ENCODE measurements at places on chromosomes 5 and 9. TPM values are rescaled to one million over a fixed set of nuclear protein-coding genes. Genes with fewer than 3 reads are reported as not detected.
A peak's percentile ranks its signal among the peaks of the same experiment; 100 is the strongest.

BSPRY gene
- 0.48 TPM for total RNA-seq

DOCK2 gene
- 31.5 TPM for total RNA-seq

HDAC3 gene
- total RNA-seq: 54.3 TPM

AQP7 gene
- total RNA-seq: 2.7 TPM

DNAJC18 gene
- 26.4 TPM for total RNA-seq

ACTBL2 gene
- total RNA-seq: not detected

BAAT gene
- total RNA-seq: not detected

PCDHB16 gene
- 7.4 TPM for total RNA-seq

DNA sequence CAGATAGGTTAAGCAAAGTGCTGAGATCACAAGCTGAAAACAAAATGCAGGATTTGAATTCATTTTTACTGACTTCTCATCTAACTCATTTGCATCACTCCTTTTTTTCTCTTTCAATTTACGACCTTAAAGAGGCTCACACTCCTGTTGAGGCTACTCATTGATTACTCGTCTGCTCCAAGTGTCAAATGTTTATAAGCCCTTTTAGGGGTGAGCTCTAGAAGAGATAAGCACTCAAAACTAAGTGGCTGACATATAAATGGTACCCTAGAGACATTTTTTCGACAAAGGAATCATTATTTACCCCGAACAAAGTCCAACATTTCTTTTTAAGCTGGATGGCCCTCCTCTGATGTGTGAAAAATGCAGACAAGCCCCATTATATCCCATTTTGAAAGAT, 483.1 kb downstream of the MAT2B start:
- no peaks in the 10 kb centered on the region for H3K27me3 ChIP-seq
- DNase-seq: no peak
- no peak overlapping the region for H3K4me3 ChIP-seq
- H3K27ac ChIP-seq: no peak overlapping the region
- H3K36me3 ChIP-seq: no peaks in the 10 kb centered on the region

DNA sequence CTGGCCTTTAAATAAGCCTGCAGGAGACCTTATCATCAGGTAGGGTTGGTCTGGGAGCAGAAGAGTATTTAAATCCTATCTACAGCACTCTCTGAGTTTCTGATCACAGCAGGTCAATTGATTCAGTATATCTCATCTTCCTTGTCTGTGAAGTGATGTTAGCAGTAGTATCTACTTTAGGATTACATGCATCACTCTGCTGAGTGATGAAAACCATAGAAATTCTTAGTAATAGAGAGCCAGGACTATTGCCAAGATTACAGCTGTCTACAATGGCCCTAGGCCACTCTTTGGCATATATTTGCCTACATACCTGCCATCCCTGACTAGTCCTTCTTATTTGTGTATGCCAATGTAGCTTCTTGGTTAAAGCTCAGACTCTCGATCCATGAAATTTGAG, 183.8 kb downstream of the ASTN2 start:
- H3K27ac ChIP-seq: no peak overlapping the region
- H3K27me3 ChIP-seq: no peaks in the 10 kb centered on the region
- no peak overlapping the region for H3K4me3 ChIP-seq

- H3K36me3 ChIP-seq: no peaks in the 10 kb centered on the region
- H3K27me3 ChIP-seq: no peaks in the 10 kb centered on the region
- no peak overlapping the region for H3K4me3 ChIP-seq
- no peak for DNase-seq
- no peak overlapping the region for H3K27ac ChIP-seq
Measured at GRCh38 chr5:91024206-91024605, 358.9 kb downstream of the ARRDC3 start.

DNA sequence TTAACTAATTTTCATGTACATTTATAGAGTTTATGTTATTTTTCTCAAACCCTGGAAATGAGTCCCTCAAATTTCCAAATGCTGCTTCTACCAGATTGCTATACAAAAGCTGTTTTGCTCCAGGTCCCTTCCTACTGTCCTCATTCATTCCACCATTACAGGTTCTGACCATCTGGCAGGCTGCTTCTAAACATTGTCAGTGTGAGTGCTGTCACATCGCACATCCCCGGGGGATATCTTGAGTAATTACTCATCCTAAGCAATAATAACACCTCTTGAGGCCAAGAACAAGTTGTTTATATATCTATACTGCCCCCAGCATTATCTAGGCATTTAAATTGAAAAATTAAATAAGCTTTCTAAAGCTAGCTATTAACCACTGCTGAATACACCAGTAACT, 1675.3 kb upstream of the CDH6 start:
- no peaks in the 10 kb centered on the region for H3K27me3 ChIP-seq
- H3K4me3 ChIP-seq: no peak overlapping the region
- no peaks in the 10 kb centered on the region for H3K36me3 ChIP-seq

- H3K4me3 ChIP-seq: no peak overlapping the region
- no peak overlapping the region for H3K27ac ChIP-seq
- H3K36me3 ChIP-seq: no peaks in the 10 kb centered on the region
- DNase-seq: no peak
- H3K27me3 ChIP-seq: no peaks in the 10 kb centered on the region
Measured at GRCh38 chr5:99449786-99450185, 521.0 kb upstream of the CHD1 start.

GRCh38 chr9:4828761-4829160, 36.0 kb downstream of the RCL1 start:
- H3K27me3 ChIP-seq: no peaks in the 10 kb centered on the region
- peaks cover 7% of the 10 kb centered on the region for H3K4me1 ChIP-seq
- no peak overlapping the region for H3K4me3 ChIP-seq
- DNase-seq: no peak
- peaks cover 2% of the 10 kb centered on the region for H3K36me3 ChIP-seq

- no peak overlapping the region for H3K4me3 ChIP-seq
- peaks cover 4% of the 10 kb centered on the region for H3K4me1 ChIP-seq
- peak overlapping the region; percentile 48 for H3K27ac ChIP-seq
- no peak for DNase-seq
- H3K36me3 ChIP-seq: no peaks in the 10 kb centered on the region
Measured at GRCh38 chr9:130181678-130182380, 9.6 kb downstream of the NCS1 start.

DNA sequence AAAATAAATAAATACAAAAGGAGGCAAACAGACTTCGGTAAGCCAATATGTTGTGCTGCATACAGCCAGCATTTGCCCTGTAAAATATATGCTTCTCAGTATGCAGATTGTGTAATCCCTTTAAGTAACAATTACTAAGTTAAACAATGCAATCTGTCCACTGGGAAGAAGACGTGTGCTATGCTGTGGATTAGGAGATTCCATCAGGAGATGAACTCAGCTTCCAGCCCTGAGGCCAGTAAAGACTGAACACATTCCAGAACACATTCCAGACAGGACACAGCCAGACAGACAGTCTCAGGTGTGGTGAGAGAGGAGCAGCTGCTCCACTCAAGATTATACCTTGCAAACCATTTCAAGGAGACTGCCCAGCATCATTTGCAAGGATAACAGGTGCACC, 97.8 kb downstream of the MPDZ start:
- no peak overlapping the region for H3K4me3 ChIP-seq
- no peaks in the 10 kb centered on the region for H3K4me1 ChIP-seq
- H3K36me3 ChIP-seq: no peaks in the 10 kb centered on the region
- no peak overlapping the region for H3K27ac ChIP-seq
- H3K27me3 ChIP-seq: no peaks in the 10 kb centered on the region

- no peaks in the 10 kb centered on the region for H3K4me1 ChIP-seq
- H3K27ac ChIP-seq: no peak overlapping the region
- no peaks in the 10 kb centered on the region for H3K27me3 ChIP-seq
- no peak overlapping the region for H3K4me3 ChIP-seq
- DNase-seq: no peak
- H3K36me3 ChIP-seq: peaks cover 4% of the 10 kb centered on the region
Measured at GRCh38 chr5:40716000-40716399, 36.3 kb downstream of the PTGER4 start.

- no peak for DNase-seq
- H3K4me3 ChIP-seq: peak within 1 kb of the TSS; percentile 97
- H3K27ac ChIP-seq: peak within 1 kb of the TSS; percentile 40
- no peaks in the 10 kb centered on the region for H3K4me1 ChIP-seq
- H3K27me3 ChIP-seq: no peaks in the 10 kb centered on the region
Measured at GRCh38 chr5:55159763-55160492, at the start of gene GPX8. Gene GPX8 (plus strand): TSS chr5:55160171. CDS start chr5:55160193, 22 bp downstream.

- DNase-seq: no peak
- H3K36me3 ChIP-seq: no peaks in the 10 kb centered on the region
- no peak overlapping the region for H3K4me3 ChIP-seq
- H3K4me1 ChIP-seq: no peaks in the 10 kb centered on the region
- no peaks in the 10 kb centered on the region for H3K27me3 ChIP-seq
Measured at GRCh38 chr9:98456156-98456613, 200.7 kb upstream of the TBC1D2 start.

GRCh38 chr9:92917176-92917800, 30.0 kb upstream of the FGD3 start:
- H3K27ac ChIP-seq: no peak overlapping the region
- no peaks in the 10 kb centered on the region for H3K4me1 ChIP-seq
- DNase-seq: no peak
- no peaks in the 10 kb centered on the region for H3K27me3 ChIP-seq
- H3K36me3 ChIP-seq: no peaks in the 10 kb centered on the region
- H3K4me3 ChIP-seq: no peak overlapping the region

DNA sequence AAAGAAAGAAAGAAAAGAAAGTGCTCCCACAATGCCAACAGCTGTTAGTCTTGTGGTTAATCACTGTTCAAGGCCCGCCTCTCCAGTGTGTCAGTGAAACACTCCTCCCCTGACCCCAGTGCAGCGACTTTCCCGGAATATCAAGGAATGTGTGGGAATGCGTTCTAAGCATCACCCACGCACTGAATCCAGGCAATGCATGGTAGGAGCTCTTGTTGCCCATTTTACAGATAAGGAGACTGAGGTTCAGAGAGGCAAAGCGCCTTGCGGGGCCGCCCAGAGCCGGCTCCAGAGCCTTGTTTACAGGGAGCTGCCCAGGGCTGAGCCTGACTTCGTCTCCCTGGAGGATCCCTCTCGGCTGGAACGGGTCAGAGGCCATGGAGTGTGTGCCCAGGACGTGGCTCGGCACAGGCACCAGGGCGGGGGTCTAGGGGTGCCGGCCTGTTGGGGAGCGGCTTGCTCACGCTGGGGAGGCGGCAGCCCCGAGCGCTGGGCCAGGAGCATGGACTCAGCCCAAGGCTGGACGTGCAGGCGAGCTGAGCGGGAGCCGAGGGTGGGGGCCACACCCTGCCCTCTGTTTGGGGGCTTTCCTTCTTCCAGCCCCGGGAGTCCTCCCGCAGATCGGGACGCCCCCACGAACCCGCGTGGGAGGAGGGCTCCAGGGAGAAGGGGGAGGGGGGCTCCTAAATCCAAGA, 823 bp downstream of the ST6GALNAC6 start:
- peak; percentile 80 for DNase-seq
- H3K4me1 ChIP-seq: no peaks in the 10 kb centered on the region
- peak overlapping the region; percentile 97 for H3K4me3 ChIP-seq
- H3K36me3 ChIP-seq: peaks cover 10% of the 10 kb centered on the region

GRCh38 chr5:125348936-125349831, 602.7 kb upstream of the ZNF608 start:
- H3K27ac ChIP-seq: no peak overlapping the region
- H3K4me3 ChIP-seq: no peak overlapping the region
- H3K4me1 ChIP-seq: no peaks in the 10 kb centered on the region

DNA sequence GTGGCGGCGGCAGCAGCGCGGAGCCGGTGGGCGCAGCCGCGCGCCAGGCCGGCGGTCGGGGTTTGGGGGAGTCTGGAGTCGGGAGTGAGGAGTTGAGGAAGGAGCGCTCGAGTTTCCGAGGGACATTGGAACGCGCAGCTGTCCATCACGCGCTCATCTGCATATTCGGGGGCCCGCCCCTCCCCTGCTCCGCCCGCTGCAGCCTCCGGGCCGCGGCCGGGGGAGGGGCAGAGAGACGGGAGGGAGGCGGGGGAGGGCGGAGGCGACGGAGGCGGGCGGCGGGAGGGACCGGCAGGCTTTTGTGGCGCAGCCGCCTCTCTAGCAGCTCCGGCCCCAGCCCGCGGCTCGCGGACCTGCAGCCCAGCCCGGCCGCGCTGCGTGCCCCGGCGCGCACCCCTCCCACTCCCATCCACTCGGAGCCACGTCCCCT, at the start of gene IRX2:
Gene IRX2 (minus strand): TSS at position 86 of the 430 bp plus-strand sequence. CDS start 264 bp downstream, outside the sequence.
- no peak within 1 kb of the TSS for H3K27ac ChIP-seq
- no peaks in the 10 kb centered on the region for H3K36me3 ChIP-seq
- H3K4me3 ChIP-seq: peak within 1 kb of the TSS; percentile 37
- peak; percentile 78 for DNase-seq
- H3K4me1 ChIP-seq: no peaks in the 10 kb centered on the region
- H3K27me3 ChIP-seq: no peaks in the 10 kb centered on the region

GRCh38 chr5:42953041-42953440, 87.1 kb downstream of the ANXA2R start:
- no peak overlapping the region for H3K4me3 ChIP-seq
- no peak for DNase-seq
- no peak overlapping the region for H3K27ac ChIP-seq
- H3K4me1 ChIP-seq: no peaks in the 10 kb centered on the region

GRCh38 chr5:14440582-14441431, 140.8 kb upstream of the OTULINL start:
- no peak overlapping the region for H3K4me3 ChIP-seq
- H3K36me3 ChIP-seq: no peaks in the 10 kb centered on the region
- no peak overlapping the region for H3K27ac ChIP-seq

All from aorta (tissue), 5 donors.